ENCODE measurements at places on chromosomes 7 and 10. TPM values are rescaled to one million over a fixed set of nuclear protein-coding genes. Genes with fewer than 3 reads are reported as not detected.

Gene HKDC1
- 0.35 TPM for total RNA-seq

Gene HOXA4
- not detected for total RNA-seq

Gene ASB13
- total RNA-seq, result 9.7 TPM

Gene INSIG1
- total RNA-seq, result 45.3 TPM

Gene PSD
- total RNA-seq, result 4.8 TPM

Gene SFTPA1
- not detected for total RNA-seq

Gene CYP2C19
- total RNA-seq, result not detected

Gene GOLGA7B
- not detected for total RNA-seq

Gene ASZ1
- total RNA-seq, result not detected

Gene CARD11
- not detected for total RNA-seq

Gene COA1
- 18.4 TPM for total RNA-seq

Gene ADAM12
- total RNA-seq, result 56.4 TPM

Gene STK31
- total RNA-seq, result not detected

Gene PITRM1
- 45.6 TPM for total RNA-seq

Gene NACAD
- 0.47 TPM for total RNA-seq

Gene TMEM139
- total RNA-seq, result not detected

Gene KIF11
- total RNA-seq, result 6.5 TPM

Gene KLF14
- total RNA-seq, result not detected

Gene OR2A2
- total RNA-seq, result not detected

Gene CALHM1
- not detected for total RNA-seq

Gene FKBP9
- total RNA-seq, result 474 TPM

Gene WEE2
- not detected for total RNA-seq

Gene GIMAP4
- not detected for total RNA-seq

Gene SEPHS1
- total RNA-seq, result 28.6 TPM

Gene SMNDC1
- total RNA-seq, result 6.4 TPM

Gene EZH2
- total RNA-seq, result 5.0 TPM

Gene OPALIN
- total RNA-seq, result not detected

Gene FAM24B
- 3.8 TPM for total RNA-seq

Gene MRLN
- total RNA-seq, result not detected

Gene OR2A42
- not detected for total RNA-seq

Gene GRID1
- under 0.01 TPM for total RNA-seq

Gene HGF
- total RNA-seq, result 19.5 TPM

Gene STOX1
- total RNA-seq, result 0.12 TPM

Gene NYAP1
- total RNA-seq, result 0.38 TPM

Gene ADCYAP1R1
- 0.35 TPM for total RNA-seq

Gene PPP1R17
- total RNA-seq, result not detected

Gene C10orf62
- total RNA-seq, result 0.08 TPM

Gene SRRM3
- total RNA-seq, result 0.53 TPM

Gene TMEM130
- total RNA-seq, result 0.12 TPM

Gene BTBD16
- not detected for total RNA-seq

Gene KIAA1217
- total RNA-seq, result 1.2 TPM

Gene VKORC1L1
- total RNA-seq, result 10.1 TPM

Gene TAS2R3
- total RNA-seq, result 0.68 TPM

Gene PDAP1
- total RNA-seq, result 25.0 TPM

Gene PAX4
- not detected for total RNA-seq

Gene CADPS2
- total RNA-seq, result 20.7 TPM

Measured in smooth muscle cell of the coronary artery (primary cell).